Activated CD8-positive, alpha-beta T cell treated with anti-CD3 and anti-CD28 coated beads for 36 hours (primary cell): ENCODE measurements at places on chromosomes 11 and 22. TPM values are rescaled to one million over a fixed set of nuclear protein-coding genes. Genes with fewer than 3 reads are reported as not detected.

- no peaks in the 10 kb centered on the region for H3K4me1 ChIP-seq
- no peak overlapping the region for H3K4me3 ChIP-seq
- H3K27me3 ChIP-seq = no peaks in the 10 kb centered on the region
- no peak for DNase-seq
- H3K27ac ChIP-seq = no peak overlapping the region
Measured at GRCh38 chr11:1085440-1086170, 10.9 kb downstream of the MUC2 start.

GRCh38 chr11:66951927-66952337 is 6.3 kb downstream of the PC start:
- no peak for DNase-seq
- H3K4me3 ChIP-seq = no peak overlapping the region
- H3K27me3 ChIP-seq = no peaks in the 10 kb centered on the region
- no peaks in the 10 kb centered on the region for H3K36me3 ChIP-seq
- H3K27ac ChIP-seq = no peak overlapping the region

The RBMXL2 gene
- not detected for total RNA-seq

The ACRV1 gene
- total RNA-seq = not detected

- DNase-seq = no peak
- H3K27me3 ChIP-seq = no peaks in the 10 kb centered on the region
- no peak overlapping the region for H3K4me3 ChIP-seq
- no peaks in the 10 kb centered on the region for H3K4me1 ChIP-seq
Measured at GRCh38 chr11:111729831-111730311, 36.3 kb downstream of the PPP2R1B start.

The P2RX6 gene
- total RNA-seq = 0.25 TPM

- DNase-seq = no peak
- H3K36me3 ChIP-seq = peaks cover 5% of the 10 kb centered on the region
- H3K27me3 ChIP-seq = no peaks in the 10 kb centered on the region
- H3K27ac ChIP-seq = no peak overlapping the region
Measured at GRCh38 chr22:47161631-47162030, 399.2 kb downstream of the TBC1D22A start.

- no peaks in the 10 kb centered on the region for H3K27me3 ChIP-seq
- no peak overlapping the region for H3K4me3 ChIP-seq
- DNase-seq = no peak
- H3K27ac ChIP-seq = no peak overlapping the region
Measured at GRCh38 chr11:18731441-18731840, 5.5 kb upstream of the IGSF22 start.

The LRRC74B gene
- total RNA-seq = not detected

- no peaks in the 10 kb centered on the region for H3K4me1 ChIP-seq
- H3K36me3 ChIP-seq = no peaks in the 10 kb centered on the region
- H3K4me3 ChIP-seq = no peak overlapping the region
- H3K27me3 ChIP-seq = peaks cover 8% of the 10 kb centered on the region
- no peak for DNase-seq
Measured at GRCh38 chr22:49278340-49278739, 549.3 kb downstream of the BRD1 start.

GRCh38 chr11:125367710-125368109 is 128.4 kb downstream of the FEZ1 start:
- no peaks in the 10 kb centered on the region for H3K4me1 ChIP-seq
- DNase-seq = no peak
- no peak overlapping the region for H3K4me3 ChIP-seq
- no peak overlapping the region for H3K27ac ChIP-seq

- DNase-seq = no peak
- H3K27me3 ChIP-seq = peaks cover 15% of the 10 kb centered on the region
- H3K27ac ChIP-seq = no peak overlapping the region
Measured at GRCh38 chr22:36544107-36544620, 15.2 kb upstream of the EIF3D start.

DNA sequence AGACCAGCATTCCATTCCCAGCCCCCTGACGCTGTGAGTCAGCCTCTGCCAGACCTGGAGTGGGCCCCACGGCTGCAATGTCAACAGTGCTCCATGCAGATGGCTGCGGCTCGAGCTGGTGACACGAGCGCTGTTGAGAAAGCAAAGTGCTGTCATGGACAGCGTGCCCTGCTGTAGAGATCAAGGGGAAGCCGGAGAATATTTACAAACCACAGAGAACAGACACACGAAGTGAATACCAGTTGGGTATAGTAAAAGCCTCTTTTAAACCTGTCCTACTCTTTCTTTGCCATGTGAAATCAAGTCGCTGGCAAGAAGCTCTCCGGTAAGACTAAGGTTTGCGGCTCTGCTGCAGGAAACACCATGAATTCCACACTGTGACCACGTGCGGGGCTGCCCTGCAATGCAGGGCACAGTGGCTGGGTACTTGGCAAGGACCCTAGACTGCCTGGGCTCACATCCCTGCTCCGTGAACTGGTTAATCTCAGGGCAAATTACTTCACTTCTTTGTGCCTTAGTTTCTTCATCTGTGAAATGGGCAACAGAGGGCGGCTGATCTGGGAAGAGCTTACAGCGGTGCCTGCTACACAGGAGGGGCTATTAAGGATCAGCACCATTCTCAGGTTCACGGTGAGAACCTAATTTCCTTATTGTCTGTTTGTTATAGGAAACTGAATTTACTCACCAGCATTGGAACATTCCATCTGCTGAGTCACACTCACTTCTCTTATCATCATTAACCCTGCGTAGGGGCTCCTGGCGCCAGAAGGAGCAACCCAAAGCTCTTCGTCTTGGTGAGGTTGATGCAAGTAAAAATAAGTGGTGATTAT is 27.8 kb upstream of the ELFN2 start:
- peaks cover 4% of the 10 kb centered on the region for H3K4me1 ChIP-seq
- no peak overlapping the region for H3K27ac ChIP-seq
- no peak for DNase-seq
- peaks cover 4% of the 10 kb centered on the region for H3K36me3 ChIP-seq
- no peaks in the 10 kb centered on the region for H3K27me3 ChIP-seq
- no peak overlapping the region for H3K4me3 ChIP-seq

The MAPK8IP1 gene
- 1.8 TPM for total RNA-seq
